ENCODE measurements at places on chromosomes 16 and 17. TPM values are rescaled to one million over a fixed set of nuclear protein-coding genes. Genes with fewer than 3 reads are reported as not detected.

PPP1R27 gene
- total RNA-seq: not detected

TBC1D28 gene
- not detected for total RNA-seq

DNA sequence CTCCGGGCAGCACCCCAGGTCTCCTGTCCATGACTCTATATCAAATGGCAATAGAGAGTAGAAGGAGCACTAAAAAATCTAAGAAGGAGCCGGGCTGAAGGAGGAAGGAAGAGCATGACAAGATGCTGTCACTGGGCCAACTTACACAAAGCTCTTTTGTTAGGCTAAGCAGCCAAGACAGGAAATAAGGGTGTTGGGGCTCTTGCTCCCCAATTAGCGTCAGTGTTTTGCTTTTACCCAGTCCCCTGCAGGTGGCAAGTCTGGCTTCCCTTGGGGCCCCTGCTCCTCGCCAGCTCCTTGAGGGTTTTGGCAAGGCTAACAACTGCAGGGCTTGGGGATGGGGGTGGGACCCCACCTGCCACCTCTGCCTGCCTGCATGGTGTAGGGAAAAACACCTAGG lies 120.5 kb downstream of the CCT6B start:
- H3K27ac ChIP-seq: peak overlapping the region; percentile 27
- H3K4me1 ChIP-seq: peaks cover 25% of the 10 kb centered on the region
- no peak overlapping the region for H3K4me3 ChIP-seq
- no peaks in the 10 kb centered on the region for H3K36me3 ChIP-seq
- DNase-seq: no peak

DNA sequence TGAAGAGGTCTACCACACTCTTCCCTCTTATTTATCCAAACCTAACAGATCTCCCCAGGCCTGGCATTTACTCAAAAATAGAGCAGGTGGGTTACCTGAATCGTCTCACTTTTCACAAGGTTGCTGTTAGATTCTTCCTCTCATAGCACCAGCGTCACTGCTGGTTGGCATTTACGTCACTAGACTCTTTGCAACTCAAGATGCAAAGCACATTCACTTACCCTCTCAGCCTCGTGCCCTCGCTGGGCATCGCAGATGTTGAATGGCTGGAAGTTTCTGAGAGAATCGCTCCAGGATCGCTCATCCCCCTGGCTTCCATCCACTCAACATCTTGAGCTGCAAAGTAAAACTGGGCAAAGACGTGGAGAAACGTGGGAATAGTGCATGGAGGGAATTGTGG lies 21.9 kb downstream of the GSG1L start:
- H3K4me3 ChIP-seq: no peak overlapping the region
- no peak for DNase-seq
- H3K4me1 ChIP-seq: no peaks in the 10 kb centered on the region

- H3K4me3 ChIP-seq: no peak overlapping the region
- no peak for DNase-seq
- no peaks in the 10 kb centered on the region for H3K4me1 ChIP-seq
- H3K36me3 ChIP-seq: no peaks in the 10 kb centered on the region
- H3K27ac ChIP-seq: no peak overlapping the region
Observed at GRCh38 chr16:73036074-73036826, 11.7 kb downstream of the ZFHX3 start.

GRCh38 chr17:1627182-1627981 lies 1.3 kb downstream of the SLC43A2 start:
- H3K36me3 ChIP-seq: no peaks in the 10 kb centered on the region
- peak overlapping the region; percentile 56 for H3K4me3 ChIP-seq
- no peak for DNase-seq
- peaks cover 12% of the 10 kb centered on the region for H3K27me3 ChIP-seq

DNA sequence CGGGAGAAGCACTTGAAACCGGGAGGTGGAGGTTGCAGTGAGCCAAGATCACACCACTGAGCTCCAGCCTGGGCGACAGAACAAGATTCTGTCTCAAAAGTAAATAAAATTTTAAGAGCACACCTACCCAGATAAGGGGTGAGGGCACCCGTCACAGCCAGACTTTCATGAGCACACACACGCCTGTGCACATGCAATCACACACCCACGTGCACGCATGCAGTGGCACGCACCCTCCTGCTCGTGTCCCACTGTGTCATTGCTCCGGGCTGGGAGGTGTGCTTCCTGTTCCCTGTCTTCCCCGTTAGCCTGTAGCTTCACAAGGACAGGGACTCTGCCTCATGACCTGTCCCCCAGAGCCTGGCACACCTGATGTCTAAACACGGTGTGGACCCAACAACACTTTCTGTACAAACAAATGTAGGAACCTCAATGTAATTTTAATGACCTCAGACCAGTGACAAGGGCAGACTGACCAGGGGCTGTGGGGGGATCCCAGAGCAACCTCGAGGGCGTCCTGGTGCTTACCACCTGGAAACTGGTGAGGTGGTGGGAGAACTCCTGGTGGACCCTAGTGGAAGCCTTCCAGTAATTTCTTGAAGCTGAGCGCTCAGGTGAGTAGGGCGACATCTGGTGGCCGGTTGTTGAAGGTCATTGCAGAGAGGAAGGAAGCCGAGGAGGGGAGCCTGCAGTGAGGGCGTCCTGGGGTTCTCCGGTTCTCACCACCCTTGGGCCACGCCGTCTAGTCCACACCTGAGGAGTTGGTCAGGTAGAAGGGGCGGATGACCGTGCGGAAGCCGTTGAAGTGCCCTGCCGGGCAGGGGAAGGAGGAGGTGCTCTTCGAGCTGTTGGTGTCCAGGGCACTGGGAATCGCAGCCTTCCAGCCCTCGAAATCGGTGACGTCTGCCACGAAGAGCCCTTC lies 8.6 kb downstream of the LGALS3BP start:
- DNase-seq: peak; percentile 89
- no peaks in the 10 kb centered on the region for H3K27me3 ChIP-seq
- peaks cover 9% of the 10 kb centered on the region for H3K4me1 ChIP-seq
- H3K4me3 ChIP-seq: no peak overlapping the region
- peak overlapping the region; percentile 17 for H3K27ac ChIP-seq
- H3K36me3 ChIP-seq: peaks cover 18% of the 10 kb centered on the region

- H3K36me3 ChIP-seq: no peaks in the 10 kb centered on the region
- no peaks in the 10 kb centered on the region for H3K4me1 ChIP-seq
- no peak overlapping the region for H3K27ac ChIP-seq
Observed at GRCh38 chr16:58366247-58367031, 25.8 kb upstream of the GINS3 start.

DNA sequence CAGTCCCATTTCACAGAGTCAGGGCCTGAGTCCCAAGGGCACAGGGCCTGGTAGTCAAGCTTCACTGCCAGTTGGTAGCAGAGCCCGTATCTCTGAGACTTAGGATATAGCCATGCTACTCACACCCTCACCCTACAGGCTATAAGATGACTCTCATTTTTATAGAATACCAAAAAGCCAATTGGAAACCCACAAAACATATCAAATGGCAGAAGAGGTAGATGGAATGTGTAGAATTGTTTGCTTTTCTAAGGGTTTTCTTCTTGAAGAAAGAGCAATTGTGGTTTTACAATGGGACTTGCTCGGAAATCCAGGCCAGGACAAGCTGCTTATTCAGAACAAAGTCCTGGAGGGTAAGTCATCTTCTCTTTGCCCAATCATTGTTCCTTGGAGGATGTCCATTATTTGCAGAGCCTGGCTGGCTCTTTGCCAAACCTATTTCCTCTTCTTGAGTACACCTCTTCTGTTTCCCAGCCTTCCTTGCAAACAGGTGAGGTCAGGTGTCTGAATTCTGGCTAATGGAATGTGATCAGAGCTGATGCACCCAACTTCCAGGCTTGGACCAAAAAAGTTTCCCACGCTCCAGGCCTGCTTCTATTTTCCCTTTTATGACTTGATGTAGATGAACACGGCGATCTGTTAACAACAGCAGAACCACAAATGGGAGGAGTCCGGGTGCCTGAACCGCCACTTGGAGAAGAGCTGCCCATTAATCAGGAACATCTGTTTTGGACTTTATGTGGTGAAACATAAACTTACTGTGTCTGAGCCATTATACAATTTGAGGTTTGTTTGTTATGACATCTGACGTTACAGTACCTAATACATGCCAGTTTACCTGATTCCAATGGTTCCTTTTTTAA lies 16.9 kb upstream of the CCL22 start:
- H3K4me3 ChIP-seq: no peak overlapping the region
- H3K27ac ChIP-seq: no peak overlapping the region
- H3K27me3 ChIP-seq: peaks cover 23% of the 10 kb centered on the region
- H3K36me3 ChIP-seq: no peaks in the 10 kb centered on the region

GRCh38 chr16:64362193-64362592 lies 759.7 kb downstream of the CDH11 start:
- H3K27me3 ChIP-seq: no peaks in the 10 kb centered on the region
- no peaks in the 10 kb centered on the region for H3K36me3 ChIP-seq
- no peak for DNase-seq
- H3K4me1 ChIP-seq: no peaks in the 10 kb centered on the region

DNA sequence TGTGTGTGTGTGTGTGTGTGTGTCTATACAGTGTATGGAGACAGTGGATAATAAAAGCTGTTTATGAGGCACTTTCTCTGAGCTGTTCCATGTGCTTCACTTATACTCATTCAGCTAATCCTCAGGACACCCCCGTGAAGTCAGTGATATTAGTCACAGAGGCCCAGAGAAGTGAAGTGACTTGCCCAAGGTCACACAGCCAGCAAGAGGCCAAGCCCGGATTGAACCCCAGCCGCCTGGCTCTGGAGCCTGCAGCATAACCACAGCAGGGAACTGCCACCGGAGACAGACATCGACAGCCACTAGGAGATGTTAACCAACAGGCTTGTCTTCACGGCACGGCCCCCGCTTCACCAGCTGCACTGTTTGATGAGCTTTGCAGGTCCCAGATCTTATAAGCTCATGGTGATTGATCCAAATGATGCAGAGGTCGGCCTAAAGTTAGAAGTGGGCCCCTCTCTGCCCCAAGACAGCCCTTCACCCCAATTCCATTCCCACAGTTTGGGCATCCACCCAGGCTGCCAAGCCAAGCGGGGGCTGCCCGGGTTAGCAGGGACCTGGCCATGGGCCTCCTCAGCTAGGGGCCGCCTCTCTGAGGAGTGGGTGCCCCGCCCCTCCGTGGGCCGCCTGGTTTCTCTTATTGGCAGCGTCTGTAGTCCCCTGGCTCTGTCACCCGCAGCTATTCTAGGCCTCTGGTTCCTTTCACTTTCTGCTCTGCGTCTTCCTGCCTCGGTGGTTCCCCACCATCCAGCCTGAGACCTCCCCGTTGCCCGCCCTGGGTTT lies 30.9 kb downstream of the SOCS1 start:
- peak overlapping the region; percentile 54 for H3K4me3 ChIP-seq
- peaks cover 2% of the 10 kb centered on the region for H3K36me3 ChIP-seq
- H3K27ac ChIP-seq: peak overlapping the region; percentile 98
- H3K27me3 ChIP-seq: no peaks in the 10 kb centered on the region

- H3K36me3 ChIP-seq: peaks cover 16% of the 10 kb centered on the region
- peak overlapping the region; percentile 34 for H3K4me3 ChIP-seq
- peak; percentile 59 for DNase-seq
- no peaks in the 10 kb centered on the region for H3K27me3 ChIP-seq
- H3K4me1 ChIP-seq: peaks cover 49% of the 10 kb centered on the region
Observed at GRCh38 chr16:4529085-4530060, 9.2 kb downstream of the CDIP1 start.

GRCh38 chr16:80946481-80946880 lies 60.2 kb downstream of the CMC2 start:
- H3K27ac ChIP-seq: no peak overlapping the region
- H3K27me3 ChIP-seq: peaks cover 10% of the 10 kb centered on the region
- H3K36me3 ChIP-seq: no peaks in the 10 kb centered on the region

DNA sequence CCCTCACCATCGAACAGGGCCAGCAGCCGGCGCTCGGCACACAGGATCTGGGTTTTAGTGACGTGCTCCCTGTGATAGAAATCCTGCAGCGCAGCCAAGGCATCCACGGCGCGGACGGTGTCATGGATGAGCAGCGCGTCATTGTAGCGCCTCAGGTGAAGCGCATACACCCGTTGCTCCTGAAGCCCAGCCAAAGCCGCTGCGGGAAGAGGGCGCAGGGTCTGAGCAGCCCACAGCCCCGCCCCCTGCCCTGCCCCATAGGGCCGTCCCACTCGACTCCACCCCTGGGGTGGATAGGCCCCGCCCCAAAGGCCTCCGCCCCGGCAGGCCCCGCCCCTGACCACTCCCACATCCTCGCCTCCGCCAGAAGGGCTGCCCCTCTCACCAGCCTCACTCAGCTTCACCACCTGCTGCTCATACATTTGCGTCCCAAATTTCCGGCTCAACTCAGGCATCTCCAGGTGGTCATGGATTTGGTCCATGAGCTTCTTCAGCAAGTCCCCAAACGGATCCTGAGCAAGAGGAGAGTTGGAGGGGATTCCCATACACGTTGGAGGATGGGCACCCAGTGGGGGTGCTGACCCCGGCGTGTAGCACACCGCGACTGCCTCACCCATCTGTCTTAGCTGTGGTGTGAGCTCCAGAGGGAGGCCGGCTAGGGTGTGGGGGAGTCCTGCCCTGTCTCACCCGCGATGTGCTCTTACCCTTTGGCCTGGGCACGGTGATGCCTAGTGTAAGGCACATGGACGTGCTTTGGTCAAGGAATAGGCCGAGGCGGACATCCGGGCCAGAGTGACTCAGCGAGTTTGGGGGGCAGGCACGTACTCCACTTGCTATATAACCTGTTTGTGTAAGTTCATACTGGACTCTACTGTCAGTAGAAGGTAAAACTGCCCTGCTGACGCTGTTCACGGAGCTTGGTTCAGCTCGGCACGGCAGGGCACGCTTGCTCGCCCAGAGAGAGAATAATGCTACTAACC lies 4.6 kb downstream of the DHX58 start:
- H3K4me3 ChIP-seq: peak overlapping the region; percentile 59
- DNase-seq: peak; percentile 98
- H3K4me1 ChIP-seq: peaks cover 29% of the 10 kb centered on the region

DNA sequence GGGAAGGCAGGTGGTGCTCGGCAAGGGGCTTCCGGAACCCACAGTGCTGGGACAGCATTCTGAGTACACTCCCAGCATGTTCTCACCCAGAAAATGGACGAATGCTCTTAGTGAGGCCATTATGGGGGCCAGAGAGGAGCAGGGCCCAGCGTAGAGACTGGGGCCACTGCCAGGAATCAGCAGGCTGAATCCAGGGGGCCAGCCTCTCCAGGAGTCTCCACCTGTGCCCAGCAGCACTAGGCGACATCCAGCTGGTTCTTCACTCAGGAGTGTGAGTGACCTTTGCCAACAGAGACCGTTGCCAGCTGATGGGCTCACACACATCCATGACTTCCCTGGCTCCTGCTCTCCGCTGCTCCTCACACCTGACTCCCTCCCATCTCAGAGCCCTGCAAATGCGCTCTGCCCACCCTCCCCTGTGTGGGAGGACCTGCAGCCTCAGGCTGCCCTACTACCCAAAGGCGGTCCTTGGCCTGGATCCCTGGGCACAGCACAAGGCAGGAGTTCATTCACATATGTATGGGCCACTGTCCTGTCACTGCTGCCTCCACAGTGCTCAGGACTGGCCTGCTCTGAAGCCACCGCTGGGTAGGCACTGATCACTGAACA lies 5.1 kb downstream of the RHBDF1 start:
- H3K27ac ChIP-seq: no peak overlapping the region
- no peaks in the 10 kb centered on the region for H3K4me1 ChIP-seq
- no peak overlapping the region for H3K4me3 ChIP-seq
- H3K27me3 ChIP-seq: peaks cover 15% of the 10 kb centered on the region
- DNase-seq: no peak
